ENCODE measurements at places on chromosomes 4 and X.

GRCh38 chrX:103531002-103531401 is 11.7 kb upstream of the RAB40A start:
- no peak for DNase-seq

GRCh38 chrX:130091980-130092522 is 18.2 kb downstream of the ELF4 start:
- DNase-seq = peak; percentile 96

GRCh38 chrX:78455901-78456300 is 128.5 kb upstream of the CYSLTR1 start:
- no peak for DNase-seq

DNA sequence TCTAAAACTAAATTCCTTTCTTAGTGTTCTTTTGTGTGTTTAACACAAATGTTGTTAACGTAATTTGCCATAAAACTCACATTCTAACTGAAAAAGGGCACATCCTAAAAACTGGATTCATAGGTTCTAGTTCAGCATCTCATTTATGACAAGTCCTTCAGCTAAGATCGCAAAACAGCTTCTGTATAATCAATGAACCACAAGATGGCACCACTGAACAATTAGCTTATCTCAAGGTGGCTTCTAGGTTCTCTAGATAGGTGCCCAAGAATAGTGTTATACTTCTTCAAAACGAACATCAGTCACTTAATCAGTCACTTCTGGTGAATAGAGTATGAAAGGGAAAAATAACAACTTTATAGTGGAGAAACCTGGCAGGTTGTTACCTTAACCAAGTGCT is 54.3 kb downstream of the NRK start:
- no peak for DNase-seq

DNA sequence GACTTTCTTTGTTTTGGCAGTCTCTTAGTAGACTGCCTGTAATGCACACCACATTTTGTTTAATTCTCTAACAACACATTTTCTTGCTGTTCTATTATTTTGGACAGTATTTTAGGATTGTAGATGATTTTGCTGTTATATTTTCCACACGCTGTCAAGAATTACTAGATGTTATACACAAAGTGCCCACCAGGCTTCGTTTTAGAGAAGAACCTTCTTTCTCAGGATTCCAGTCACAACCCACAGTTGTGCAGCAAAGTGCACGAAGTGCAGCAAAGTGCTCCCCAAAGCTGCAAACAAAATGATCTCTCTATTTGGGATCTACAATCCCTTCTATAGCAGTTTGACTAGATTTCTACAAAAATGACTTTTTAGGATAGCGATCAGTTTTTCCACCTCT is 2.4 kb downstream of the ZNF141 start:
- no peak for DNase-seq

- no peak for DNase-seq
Measured at GRCh38 chr4:41102414-41103092, 111.8 kb downstream of the APBB2 start.

- no peak for DNase-seq
Measured at GRCh38 chr4:53702334-53703266, 111.3 kb upstream of the LNX1 start.

- peak; percentile 44 for DNase-seq
Measured at GRCh38 chrX:49840679-49841078, 11.6 kb downstream of the PAGE4 start.

- DNase-seq = no peak
Measured at GRCh38 chrX:154040307-154040756, 20.6 kb upstream of the IRAK1 start.

DNA sequence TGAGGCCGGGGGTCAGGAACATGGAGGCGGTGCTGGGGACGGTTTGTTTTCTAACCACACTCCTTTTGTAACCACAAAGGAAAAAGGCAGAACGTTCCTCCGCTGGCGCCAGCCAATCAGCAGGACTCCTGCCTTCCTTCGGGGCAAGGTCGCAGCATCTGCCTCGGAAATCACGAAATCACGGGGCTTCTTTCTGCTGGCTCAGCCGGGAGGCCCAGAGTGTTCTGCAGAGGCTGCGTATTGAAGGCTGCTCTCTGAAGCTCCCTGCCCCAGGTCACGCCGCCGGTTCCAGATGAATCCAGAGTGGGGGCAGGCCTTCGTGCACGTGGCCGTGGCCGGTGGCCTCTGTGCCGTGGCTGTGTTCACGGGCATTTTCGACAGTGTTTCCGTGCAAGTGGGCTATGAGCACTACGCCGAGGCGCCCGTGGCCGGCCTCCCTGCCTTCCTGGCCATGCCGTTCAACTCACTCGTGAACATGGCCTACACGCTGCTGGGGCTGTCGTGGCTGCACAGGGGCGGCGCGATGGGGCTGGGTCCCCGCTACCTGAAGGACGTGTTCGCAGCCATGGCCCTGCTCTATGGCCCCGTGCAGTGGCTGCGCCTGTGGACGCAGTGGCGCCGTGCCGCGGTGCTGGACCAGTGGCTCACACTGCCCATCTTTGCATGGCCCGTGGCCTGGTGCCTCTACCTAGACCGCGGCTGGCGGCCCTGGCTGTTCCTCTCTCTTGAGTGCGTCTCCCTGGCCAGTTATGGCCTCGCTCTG is 9.4 kb downstream of the TMEM187 start:
- peak; percentile 82 for DNase-seq

DNA sequence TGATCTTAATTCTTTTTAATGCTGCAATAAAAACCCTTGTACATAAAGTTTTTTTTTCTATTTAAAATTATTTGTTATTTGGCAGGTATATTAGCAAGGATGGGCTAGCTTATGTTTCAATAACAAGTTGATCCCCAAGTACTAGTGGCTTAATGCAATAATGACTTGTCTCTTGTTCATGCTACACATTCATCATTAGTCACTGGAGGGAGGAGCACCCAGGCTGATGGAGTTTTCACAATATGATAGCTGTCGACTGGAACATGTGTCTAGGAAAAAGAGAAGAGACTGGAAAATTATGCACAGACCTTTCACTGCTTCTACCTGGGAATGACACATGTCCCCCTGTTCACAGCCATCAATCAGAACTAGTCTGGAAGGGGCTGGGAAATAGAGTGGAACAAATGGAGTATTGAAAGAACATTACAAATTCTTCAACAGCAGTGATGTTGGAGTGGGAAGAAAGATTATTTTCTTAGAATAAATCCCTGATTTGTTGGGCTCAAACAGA is 387.9 kb upstream of the RPS6KA3 start:
- DNase-seq = no peak

DNA sequence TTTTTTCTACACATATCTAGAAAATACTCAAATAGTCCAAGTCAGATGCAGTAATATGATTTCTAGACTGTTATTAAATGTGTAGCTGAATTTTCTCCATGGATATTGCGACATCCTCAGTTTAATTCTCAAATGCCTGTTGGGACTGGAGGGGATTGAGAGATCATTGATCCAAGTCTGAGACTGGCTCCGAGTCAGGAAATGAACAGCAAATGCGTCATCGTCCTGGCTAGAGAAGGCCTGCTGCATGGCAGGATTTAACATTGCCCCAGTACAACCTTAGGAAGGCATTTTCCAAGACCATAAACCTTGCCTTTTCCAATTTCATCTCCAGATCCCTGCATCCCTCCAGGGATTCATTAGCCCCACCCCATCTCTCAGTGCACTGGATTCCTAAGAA is 56.6 kb upstream of the SLC6A14 start:
- DNase-seq = no peak

DNA sequence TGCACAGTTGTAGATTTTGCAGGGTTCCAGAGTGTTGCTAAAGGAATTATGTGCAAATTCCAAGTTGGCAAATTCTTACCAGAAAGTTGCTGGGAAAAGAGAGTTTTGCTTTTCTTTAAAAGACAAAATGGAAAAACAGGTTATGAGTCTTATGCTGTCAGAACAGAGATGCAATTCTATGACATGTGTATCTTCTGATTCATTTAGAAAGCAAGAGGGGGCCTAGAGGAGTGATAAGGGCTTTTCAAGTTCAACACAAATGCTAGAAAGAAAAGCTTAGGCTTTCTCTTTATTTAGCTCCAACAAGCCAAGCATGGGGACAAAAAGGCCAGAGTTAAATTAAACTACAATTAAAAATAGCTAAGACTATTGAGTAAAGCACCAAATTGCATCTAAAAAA is 72.4 kb upstream of the GATB start:
- no peak for DNase-seq

DNA sequence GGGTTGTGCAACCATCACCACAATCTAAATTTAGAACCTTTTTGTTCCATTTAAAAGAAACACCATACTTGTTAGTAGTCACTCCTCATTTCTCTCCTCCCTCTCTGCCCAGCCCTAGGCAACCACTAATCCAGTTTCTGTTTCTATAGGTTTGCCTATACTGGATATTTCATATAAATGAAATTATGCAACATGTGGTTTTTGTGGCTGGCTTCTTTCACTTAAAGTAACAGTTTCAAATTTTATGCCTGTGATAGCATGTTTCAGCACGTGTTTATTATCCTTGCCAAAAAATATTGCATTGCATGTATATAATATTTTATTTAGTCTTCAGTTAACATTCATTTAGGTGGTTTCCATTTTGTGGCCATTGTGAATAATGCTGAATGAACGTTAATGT is 437.6 kb downstream of the IL1RAPL1 start:
- no peak for DNase-seq

DNA sequence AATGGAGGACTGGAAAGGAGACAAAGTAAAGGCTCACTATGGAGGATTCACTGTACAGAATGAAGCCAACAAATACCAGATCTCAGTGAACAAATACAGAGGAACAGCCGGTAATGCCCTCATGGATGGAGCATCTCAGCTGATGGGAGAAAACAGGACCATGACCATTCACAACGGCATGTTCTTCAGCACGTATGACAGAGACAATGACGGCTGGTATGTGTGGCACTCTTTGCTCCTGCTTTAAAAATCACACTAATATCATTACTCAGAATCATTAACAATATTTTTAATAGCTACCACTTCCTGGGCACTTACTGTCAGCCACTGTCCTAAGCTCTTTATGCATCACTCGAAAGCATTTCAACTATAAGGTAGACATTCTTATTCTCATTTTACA is 6.8 kb downstream of the FGB start:
- DNase-seq = no peak

- DNase-seq = no peak
Measured at GRCh38 chr4:38055566-38055965, 95.4 kb downstream of the PTTG2 start.

DNA sequence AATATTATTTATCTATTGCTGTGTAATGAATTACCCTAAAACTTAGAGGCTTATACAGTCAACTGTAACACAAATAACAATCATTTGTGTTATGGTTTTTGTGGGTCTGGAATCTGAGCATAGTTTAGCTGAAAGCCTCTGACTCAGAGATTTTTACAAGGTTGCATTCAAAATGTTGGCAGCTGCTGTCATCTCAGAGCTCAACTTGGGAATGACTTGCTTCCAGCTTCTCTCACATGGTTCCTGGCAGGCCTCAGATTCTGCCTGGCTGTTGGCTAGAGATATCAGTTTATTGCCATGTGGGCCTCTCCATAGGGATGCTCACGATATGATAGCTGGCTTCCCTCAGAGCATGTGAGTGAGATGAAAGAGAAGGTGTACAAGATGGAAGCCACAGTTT is 70.2 kb upstream of the BRWD3 start:
- DNase-seq = no peak

GRCh38 chrX:40617566-40617965 is 5.7 kb upstream of the MPC1L start:
- no peak for DNase-seq

Measured in activated CD8-positive, alpha-beta memory T cell treated with anti-CD3 and anti-CD28 coated beads, Interleukin-2, amount 10 ng/mL, durations not matched to agents 7 days and 5 days (primary cell).